Left forelimb (tissue), 1 donor: ENCODE measurements at places on chromosomes 7 and 10.

- DNase-seq: no peak
Observed at GRCh38 chr7:141355032-141355431, 196.2 kb upstream of the AGK start.

DNA sequence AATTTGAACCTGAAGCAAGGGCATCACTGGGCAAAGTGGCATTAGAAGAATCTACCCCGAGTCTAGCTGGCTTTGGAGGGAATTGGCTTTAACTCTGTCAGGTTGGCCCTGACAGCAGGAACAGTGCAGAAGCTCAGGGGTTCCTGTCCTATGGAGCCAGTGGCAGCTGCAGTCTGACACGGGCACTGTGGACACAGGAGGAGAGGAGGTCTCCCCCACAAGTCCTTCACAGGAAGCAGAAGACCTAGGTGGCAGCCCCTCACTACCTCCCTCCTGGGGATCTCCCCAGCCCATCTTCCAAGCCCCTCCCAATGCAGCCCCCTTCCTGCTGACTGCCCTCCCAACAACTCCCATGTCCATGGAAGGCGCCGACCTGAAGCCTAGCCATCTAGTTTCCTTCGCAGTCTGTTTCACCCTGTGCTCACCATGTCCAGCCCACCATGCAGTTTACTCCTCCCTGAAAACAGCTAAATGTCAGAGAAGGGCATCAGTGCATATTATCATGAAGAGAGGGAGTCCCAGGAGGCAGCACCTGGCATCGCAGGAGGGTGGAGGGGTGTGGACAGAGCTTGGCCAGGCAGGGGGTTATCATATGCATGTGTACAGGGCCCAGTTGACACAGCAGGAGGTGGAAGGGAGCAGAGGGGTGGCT is 17.9 kb upstream of the GDF10 start:
- no peak for DNase-seq

- DNase-seq: peak; percentile 5
Observed at GRCh38 chr10:132106431-132106830, 40.7 kb downstream of the JAKMIP3 start.

DNA sequence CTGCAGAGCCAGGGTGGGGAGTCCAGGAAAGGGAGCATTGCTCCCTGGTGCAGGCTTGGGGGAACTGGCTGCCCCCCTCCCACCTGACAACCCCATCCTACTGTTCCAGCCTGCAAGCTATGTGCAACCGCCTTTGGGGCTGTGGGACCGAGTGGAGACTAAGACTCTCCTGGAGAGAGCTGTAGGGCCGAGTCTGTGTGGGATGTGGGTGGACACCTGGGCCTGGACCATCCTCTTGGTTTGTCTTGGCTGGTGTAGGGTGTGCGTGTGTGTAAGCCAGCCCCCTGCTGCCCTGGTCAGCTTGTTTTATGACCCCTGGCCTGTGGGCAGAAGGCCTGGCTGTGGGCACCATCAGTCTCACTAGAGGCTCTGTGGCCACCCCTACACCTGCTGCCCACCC is 1.6 kb upstream of the RAMP3 start:
- peak; percentile 58 for DNase-seq

- no peak for DNase-seq
Observed at GRCh38 chr7:32316839-32317238, 173.3 kb downstream of the LSM5 start.

GRCh38 chr10:30917789-30918188 is 113.9 kb downstream of the ZNF438 start:
- no peak for DNase-seq

GRCh38 chr10:1420661-1421362 is 316.5 kb downstream of the ADARB2 start:
- peak; percentile 67 for DNase-seq

GRCh38 chr7:18167815-18168214 is 140.2 kb upstream of the PRPS1L1 start:
- no peak for DNase-seq

GRCh38 chr7:131546126-131546525 is 10.3 kb downstream of the PODXL start:
- DNase-seq: no peak

DNA sequence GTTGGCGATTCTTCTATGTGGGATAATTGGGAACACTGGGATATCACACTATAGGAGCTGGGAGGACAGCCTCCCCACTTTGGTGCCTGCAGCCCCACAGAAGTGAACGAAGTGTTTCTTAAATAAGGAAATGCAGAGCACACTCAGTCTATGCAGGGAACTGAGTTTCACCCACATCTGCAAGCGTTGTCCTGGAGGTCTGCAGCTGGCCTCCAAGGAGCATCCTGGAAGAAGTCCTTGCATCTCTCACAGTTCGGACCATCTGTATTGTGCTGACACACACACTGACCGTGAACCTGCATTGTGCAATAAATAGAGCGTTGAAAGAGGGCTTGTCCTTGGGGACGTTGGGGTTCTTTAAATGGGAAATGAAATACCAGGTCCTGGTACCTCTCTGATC is 25.8 kb downstream of the LAMB4 start:
- DNase-seq: no peak

DNA sequence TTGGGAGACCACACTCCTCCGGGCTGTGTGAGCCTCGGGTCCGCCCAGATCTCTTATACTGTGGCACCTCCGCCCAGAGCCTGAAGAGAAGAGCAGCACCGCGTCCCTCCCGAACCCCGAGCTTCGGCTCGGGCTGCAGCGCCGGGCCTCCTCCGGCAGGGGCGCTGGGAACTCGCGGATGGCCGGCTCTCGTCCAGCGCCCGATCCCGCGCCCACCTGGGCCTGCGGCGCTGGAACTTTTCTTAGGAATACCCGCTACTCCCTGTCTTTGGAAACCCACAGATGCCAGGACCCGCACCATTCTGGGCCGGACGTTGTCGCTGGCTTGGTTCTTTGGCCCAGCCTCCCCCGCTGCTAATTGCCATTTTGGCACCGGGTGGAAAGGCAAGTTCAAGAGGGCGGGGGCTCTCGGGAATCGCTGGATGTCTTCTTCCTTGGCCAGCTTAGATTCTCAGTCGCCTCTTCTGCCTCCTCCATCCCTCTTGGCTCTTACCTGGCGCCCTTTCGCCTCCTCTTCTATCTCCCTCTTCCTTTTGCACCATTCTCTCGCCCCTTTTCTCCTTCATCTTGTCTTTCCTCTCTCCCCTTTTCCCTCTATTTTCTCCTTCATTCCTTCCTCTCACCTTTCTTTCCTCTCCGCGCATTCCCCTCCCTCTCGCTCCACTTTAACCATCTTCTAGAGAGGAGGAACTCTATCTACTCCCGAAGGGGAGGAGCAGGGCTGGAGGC is 2.1 kb upstream of the SORCS3 start:
- no peak for DNase-seq

DNA sequence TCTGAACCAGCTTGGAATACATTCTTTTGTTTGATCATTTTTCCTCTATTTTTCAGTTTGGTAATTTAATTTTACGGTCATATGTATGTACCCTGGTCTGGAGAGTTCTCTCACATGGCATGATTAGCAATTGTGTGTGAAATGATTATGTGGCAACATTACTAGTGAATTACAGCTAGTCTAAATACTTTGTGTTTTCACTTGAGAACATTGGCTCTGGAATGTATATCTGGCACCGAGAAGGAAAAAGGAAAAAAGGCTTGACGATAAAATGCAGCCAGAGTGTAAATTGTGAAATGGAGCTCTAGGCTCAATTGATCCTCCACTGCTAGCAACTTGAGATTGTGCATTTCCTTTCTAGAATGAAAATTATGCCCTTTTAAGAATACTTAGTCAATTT is 397.2 kb downstream of the EXOC4 start:
- no peak for DNase-seq

GRCh38 chr10:3533296-3533695 is 251.7 kb downstream of the KLF6 start:
- DNase-seq: no peak

GRCh38 chr10:29947701-29948060 is 111.7 kb downstream of the JCAD start:
- no peak for DNase-seq

- peak; percentile 65 for DNase-seq
Observed at GRCh38 chr10:92695679-92696605, 6.2 kb downstream of the HHEX start.

DNA sequence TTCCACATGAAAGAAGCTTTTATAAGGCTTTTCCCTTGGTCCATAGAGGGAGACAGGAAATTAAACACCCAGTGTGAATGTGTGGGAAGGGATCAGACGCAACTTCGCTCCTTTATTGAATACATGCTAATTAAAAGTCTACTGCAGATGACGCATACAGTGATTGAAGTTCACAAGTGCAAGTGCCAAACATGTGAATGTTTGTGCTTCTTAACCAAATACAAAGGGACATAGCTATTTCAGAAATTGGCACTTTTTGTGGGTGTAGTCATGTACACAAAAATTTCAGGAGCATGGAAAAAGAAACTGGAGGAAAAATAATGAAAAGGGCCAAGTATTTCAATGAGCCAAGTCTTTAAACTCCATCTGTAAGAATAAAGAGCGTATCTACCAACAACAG is 283.7 kb downstream of the SKAP2 start:
- no peak for DNase-seq

DNA sequence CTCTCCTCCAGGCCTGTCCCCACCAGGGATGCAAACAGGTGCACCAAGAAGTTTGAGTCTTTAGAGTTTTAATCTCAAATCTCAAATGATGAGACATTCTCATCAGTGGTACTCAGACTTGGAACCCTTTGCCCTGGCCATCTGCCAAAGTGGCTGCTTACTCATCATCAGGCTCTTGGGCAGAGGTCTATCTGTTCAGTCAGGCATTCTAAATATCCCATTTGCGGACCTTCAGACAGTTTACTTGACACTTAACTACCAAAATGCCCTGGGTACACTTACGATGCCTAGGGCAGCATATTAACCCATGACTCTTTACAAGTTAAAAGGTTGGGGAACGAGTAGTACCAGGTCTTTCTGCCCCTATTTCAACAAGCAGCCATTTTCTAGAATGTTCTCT is 61.2 kb upstream of the YAE1 start:
- DNase-seq: no peak

DNA sequence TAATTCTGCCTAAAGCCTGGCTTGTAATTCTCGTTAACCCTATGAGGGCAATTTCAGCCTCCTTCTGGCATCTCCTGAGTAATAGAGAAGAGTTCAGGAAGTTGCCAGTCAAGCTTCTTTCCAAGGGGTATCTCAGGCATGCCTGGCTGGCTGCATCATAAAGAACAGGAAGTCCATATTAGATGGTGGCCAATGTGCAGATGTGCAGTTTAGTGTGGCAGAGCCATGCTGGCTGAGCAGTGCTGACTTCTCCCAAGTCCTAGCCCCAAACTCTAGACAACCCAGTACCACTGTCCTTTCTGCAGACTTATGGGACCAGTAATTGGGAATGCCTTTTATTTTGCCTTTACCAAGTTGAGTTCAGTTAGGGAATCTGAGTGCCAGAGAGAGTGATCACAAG is 517.9 kb downstream of the GALNT17 start:
- DNase-seq: no peak

DNA sequence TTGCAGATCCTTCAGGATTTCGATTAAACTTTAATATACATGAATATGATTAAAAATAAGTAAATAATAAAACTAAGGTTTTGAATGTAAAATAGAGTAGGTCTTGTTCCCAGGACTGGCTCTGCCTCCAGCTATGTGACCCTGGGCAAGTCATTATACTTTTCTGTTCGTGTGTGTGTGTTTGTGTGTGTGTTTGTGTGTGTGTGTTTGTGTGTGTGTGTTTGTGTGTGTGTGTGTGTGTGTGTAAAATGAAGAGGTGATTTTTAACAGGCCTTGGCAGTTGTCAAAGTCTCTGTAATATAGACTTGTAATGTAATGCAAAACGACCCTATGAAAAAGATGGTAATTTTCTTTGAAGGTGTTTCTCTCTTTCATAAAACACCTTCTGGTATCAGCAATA is 79.2 kb downstream of the HGF start:
- no peak for DNase-seq

GRCh38 chr10:70441895-70442309 is 421 bp upstream of the NODAL start:
- no peak for DNase-seq

GRCh38 chr7:116698930-116699721 is 27.1 kb downstream of the MET start:
- no peak for DNase-seq

DNA sequence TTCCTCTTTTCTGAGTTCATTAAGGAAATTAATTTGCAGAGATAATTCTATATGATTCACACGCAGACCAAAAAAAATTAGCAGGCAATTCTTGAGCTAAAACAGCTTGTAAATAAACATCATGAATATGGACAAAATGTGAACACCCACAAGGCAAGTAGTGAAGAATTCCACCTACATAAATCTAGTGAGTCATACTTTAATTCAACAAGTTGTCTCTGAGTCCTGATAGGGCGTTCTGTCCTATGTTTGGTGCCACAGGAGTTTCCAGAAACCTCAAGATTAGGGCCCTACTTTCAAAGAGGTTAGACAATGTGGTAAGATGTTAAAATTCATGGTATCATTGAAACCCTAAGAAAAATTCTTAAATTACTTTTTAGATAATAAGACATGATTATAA is 122.3 kb downstream of the SGMS1 start:
- DNase-seq: no peak

DNA sequence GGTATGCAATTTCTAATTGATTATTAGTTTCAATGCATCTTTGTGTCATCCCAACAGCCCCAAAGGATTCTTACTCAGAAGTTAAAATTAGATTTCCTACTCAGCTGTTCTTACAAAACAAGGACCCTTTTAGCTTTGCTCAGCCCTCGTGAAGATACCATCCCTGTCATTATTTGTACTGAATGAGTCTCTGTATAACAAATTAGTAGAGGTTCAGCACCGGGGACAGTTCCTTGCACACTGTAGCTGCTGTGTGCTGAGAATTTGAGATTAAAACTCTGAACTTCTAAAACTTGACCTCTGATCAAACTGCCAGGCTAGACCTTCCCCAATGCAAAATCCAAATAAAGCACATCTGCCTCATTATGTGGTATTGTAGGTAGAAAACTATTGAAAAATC is 299.1 kb downstream of the LHFPL3 start:
- no peak for DNase-seq

GRCh38 chr7:135744938-135745702 is 3.5 kb downstream of the FAM180A start:
- no peak for DNase-seq

- peak; percentile 80 for DNase-seq
Observed at GRCh38 chr10:126749015-126749655, 78.6 kb upstream of the C10orf90 start.

DNA sequence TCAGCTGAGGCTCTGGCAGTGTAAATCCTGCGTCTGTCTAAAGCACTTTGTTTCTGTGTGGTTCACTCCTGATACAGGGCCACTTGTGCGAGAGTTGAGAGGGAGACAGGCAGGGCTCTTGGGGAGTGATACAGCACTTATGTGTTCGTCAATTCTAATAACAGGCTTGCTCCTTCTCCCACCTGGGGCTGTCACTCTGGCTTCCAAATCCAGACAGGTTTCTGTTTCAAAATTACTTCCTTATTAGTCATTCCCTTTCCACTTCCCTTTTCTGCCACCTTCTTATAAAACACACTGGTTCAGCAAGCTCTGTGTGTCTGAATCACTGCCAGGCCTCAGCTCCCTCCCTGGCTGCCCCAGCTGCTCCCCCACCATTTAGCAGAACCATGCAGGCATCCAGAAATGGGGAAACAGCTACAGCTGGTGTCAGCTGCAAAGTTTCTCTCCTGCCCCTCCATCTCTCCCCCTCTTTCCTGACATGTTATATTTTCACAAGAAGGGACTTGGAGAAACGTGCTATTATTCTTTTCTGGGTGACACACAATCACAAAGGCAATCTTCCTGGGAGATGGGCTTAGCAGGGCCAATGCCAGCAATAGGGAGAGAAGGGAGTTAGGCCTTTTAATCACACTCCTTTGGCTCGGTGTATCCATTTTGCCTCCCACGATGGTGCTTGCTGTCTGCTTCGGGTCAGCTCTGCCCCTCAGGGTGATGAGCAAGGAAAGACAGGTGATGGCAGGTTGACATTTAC is 58.4 kb upstream of the ZNRF2 start:
- DNase-seq: peak; percentile 74

- no peak for DNase-seq
Observed at GRCh38 chr7:140902303-140902953, 22.3 kb downstream of the BRAF start.
